ENCODE measurements at places on chromosomes 6 and 20. TPM values are rescaled to one million over a fixed set of nuclear protein-coding genes. Genes with fewer than 3 reads are reported as not detected.

The GABRR1 gene
- not detected for total RNA-seq

The SLC26A8 gene
- total RNA-seq: not detected

The OR2J3 gene
- total RNA-seq: not detected

The TRAPPC3L gene
- total RNA-seq: not detected

The ARFGEF3 gene
- 0.70 TPM for total RNA-seq

The MLN gene
- total RNA-seq: not detected

The SLC16A10 gene
- total RNA-seq: 0.28 TPM

The APCDD1L gene
- not detected for total RNA-seq

The PRPH2 gene
- total RNA-seq: not detected

The MMP24 gene
- total RNA-seq: 20.7 TPM

The PDYN gene
- total RNA-seq: not detected

The SYNDIG1 gene
- 1.5 TPM for total RNA-seq

The TGM3 gene
- not detected for total RNA-seq

The SNTA1 gene
- 9.8 TPM for total RNA-seq

The GLP1R gene
- total RNA-seq: not detected

The DUSP15 gene
- total RNA-seq: 1.0 TPM

The THBD gene
- 25.5 TPM for total RNA-seq

The ZC2HC1B gene
- total RNA-seq: not detected

The MAS1 gene
- not detected for total RNA-seq

The NFATC2 gene
- total RNA-seq: 11.7 TPM

The ZNF322 gene
- total RNA-seq: 5.3 TPM

The MICA gene
- 27.6 TPM for total RNA-seq

The BCKDHB gene
- 5.6 TPM for total RNA-seq

The CHRNA4 gene
- total RNA-seq: 2.1 TPM

The SLC25A27 gene
- total RNA-seq: 1.0 TPM

The LMBRD1 gene
- 12.8 TPM for total RNA-seq
